Head of caudate nucleus (tissue), 42 donors: ENCODE measurements at places on chromosomes 7 and 10.
A peak's percentile ranks its signal among the peaks of the same experiment; 100 is the strongest.

- DNase-seq, result no peak
Measured at GRCh38 chr10:12628964-12629766, 279.8 kb downstream of the CAMK1D start.

GRCh38 chr10:15155978-15156656 is 12.4 kb downstream of the NMT2 start:
- DNase-seq, result no peak

- DNase-seq, result no peak
Measured at GRCh38 chr10:113843972-113844485, 9.9 kb downstream of the DCLRE1A start.

DNA sequence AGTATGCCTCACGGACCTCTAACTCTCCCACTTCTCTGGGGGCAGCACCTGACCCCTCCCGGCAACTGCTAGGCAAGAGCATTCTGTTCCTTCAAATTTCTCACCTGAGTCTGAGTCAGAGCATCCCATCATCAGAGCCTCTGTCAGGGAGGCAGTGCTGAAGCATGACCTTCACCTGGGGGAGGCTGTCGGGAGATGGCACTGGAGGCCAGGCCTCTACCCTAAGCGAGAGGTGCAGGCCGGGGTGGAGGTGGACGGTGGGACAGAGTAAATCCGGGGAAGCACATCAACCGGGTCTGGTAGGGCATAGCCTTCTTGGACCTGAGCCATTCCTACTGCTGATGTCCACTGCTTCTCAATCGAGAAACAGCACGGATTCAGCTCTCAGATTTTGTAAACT is 90.4 kb downstream of the SPAG6 start:
- no peak for DNase-seq

DNA sequence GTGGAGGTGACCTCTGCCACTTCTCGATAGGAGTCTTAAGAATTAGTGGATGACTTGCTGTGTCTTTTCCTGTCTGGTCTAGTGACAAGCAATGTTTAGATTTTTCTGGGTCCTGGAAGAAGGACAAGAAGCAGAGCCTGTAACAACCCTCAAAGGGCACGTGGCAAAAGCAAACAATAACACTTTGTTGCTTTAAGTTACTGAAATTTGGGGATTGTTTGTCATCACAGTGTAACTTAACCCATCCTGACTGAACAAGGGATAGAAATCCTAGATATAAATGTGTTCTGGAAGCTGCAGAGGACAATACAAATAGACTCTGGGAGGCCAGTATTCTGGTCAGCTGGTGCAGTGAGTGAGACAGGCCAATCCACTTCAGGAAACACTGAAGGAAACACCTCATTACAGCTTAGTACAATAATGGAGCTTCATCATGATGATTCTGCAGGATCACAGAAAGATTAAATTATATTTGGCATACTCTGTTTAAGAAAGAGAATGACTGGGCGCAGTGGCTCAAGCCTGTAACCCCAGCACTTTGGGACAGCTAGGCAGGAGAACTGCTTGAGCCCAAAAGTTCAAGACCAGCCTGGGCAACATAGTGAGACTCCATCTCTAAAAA is 23.3 kb downstream of the ENKUR start:
- no peak for DNase-seq

DNA sequence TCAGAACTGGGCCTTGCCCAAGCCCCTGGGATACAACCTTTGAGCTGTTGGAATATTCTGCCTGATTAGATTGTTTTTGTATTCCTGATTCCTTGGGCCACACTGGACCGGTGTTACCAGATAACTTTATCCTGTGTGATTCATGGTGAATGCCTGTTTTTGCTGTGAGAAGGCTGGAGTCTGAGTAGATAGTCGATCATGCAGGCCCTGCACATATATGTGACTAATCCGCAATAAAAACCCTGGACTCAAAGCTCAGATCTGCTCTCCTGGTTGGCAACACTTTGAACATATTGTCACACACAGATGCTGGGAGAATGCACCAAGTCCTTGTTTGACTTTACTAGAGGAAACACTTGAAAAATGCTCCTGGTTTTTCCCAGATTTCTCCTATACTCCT is 183.9 kb upstream of the MBL2 start:
- DNase-seq, result no peak

GRCh38 chr10:10804061-10804460 is 213.6 kb upstream of the CELF2 start:
- no peak for DNase-seq

GRCh38 chr7:6128205-6128604 is 97.0 kb downstream of the ANKRD61 start:
- DNase-seq, result no peak

GRCh38 chr10:75593692-75594556 is 162.5 kb downstream of the LRMDA start:
- no peak for DNase-seq

DNA sequence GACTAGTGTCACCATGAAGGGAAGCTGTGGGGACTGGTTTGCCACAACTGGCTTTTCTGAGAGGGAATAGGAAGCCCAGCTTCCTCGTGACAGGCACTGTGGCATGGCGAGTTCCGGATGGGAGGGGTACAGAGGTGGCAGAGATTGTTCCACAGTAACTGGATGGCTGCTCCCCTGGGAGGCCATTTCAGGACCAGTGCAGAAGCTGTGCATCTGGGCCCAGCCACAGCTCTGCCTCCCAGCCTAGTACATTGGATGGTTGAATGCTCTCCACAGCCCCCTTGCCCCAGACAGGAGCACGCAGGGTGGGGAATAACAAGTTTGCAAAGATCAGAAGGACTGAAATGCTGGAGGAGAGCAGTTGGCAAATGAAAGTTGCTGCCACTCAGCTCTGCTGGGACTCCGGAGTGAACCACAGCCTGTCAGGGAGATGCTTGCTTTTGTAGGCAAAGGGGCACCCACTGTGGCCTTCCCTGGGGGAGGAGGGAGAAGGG is 51.8 kb downstream of the GSDME start:
- DNase-seq, result peak; percentile 46

- no peak for DNase-seq
Measured at GRCh38 chr7:154767142-154767541, 235.8 kb downstream of the PAXIP1 start.

DNA sequence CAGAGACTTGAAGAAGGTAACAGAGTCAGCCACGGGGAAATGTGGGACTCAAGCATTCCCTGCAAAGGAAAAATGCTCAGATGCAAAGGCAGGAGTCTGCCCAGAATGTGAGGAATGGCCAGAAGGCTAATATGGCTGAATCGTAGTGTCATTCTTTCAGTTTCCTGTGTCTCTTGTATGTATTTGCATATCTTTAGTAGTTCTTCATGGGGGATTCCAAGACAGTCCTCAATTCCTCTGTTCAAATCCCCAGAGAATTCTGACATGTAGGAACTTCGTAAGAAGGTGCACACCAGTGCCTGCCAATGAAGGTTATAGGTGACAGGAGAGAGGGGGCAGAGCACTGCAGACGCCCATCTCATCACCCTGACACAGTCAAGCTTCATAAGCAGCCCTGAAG is 154.4 kb downstream of the CACNB2 start:
- no peak for DNase-seq

- no peak for DNase-seq
Measured at GRCh38 chr7:672891-673290, 53.6 kb upstream of the DNAAF5 start.

GRCh38 chr10:31475519-31475918 is 156.5 kb downstream of the ZEB1 start:
- DNase-seq, result no peak

DNA sequence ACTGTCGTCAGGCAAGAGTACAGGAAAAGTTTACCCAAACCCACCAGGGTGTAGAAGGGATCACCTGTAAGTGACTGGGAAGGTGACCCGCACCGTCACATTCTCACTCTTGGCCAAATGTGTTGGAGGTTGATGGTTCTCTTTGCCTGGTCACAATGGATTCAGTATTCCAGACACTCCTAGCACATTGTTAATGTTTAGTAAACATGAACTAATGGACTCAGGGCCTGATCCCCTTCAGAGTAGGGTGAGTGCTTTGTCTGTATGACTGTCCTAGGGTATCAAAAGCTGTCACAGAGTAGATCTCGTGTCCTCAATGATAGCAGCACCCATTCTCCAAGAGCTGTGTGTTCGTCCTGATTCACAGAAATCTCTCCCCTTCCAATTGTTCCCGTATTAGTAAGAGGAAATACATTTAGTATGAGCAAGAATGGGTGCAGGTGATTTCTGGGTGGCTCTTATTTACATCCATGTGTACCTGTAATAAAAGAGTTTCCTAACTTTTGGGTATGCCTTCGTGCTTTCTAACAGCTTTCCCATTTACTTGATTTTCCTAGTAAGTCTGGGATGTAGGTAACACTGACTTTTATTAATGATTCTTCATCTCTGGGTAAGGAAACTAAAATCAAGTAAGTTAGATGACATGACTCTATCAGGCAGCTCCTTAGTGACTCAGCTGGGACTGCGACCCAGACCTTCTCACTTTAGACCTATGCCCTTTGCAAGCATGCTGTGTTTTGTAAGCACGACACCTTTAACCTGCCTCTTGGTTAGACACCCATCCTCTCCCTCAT is 4.7 kb downstream of the EEPD1 start:
- no peak for DNase-seq

GRCh38 chr10:31383810-31384588 is 65.0 kb downstream of the ZEB1 start:
- DNase-seq, result no peak

DNA sequence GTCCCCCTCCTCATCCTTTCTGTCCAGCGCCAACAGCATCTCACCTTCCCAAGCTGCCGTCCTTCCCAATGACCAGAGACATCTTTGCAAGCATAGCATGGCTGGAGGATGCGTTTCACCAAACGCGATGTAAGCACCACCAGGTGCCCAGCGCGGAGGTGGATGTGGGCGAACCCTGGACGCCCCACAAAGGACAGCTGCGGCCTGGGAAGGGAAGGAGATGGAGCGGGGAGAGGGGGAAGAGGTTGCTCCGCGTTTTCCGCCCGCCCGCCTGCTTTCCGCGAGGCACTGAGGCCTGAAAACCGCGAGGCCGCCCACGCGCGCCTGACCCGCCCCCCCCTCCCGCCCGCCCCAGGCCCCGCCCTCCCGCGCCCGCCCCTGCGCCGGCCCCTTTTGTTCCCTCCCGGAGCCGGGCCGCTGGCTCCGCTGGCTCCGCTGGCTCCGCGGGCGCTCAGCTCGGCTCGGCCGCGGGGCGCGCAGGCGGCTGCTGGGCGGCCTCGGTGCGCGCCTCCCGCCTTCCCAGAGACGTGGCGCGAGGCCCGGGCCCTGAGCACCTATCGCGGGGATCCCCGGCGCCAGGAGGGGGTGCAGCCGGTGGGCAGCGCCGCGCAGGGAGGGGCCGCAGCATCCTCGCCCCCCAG is at the start of gene CLIP2:
Gene CLIP2, plus strand, starts transcription at position 390 of the 641 bp plus-strand sequence. CDS start 28,140 bp downstream, outside the sequence.
- DNase-seq, result peak; percentile 81

DNA sequence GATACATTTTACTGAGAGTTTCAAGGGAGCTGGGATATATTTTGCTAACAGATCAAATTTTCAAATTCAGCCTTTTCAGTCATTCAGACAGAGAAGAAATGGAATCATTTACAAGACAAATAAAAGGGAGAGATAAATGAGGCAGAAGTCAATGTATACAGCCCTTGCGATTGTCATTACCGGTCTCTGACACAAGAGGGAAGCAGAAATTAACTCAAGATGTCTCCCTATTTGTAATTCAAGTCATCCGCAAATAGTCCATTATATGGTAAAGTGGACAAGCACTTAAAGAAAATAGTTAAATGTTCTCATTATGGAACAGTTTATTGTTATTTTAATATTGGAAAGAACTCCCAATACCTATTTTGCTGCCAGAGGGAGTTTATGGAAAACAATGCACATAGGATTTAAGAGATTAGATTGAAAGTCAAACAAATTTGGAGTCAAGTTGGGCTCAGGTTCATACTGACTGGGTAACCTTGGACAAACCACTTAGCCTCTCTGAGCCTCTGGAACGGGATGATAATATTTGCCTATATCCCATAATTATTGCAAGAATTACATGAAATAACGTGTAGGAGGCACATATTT is 89.3 kb upstream of the PRKCQ start:
- DNase-seq, result peak; percentile 75

- DNase-seq, result no peak
Measured at GRCh38 chr10:62096256-62096933, 172.2 kb downstream of the RTKN2 start.
